Spinal cord (tissue), 10 donors: ENCODE measurements at places on chromosomes 11 and 22. TPM values are rescaled to one million over a fixed set of nuclear protein-coding genes. Genes with fewer than 3 reads are reported as not detected.

PIK3IP1 gene
- 21.3 TPM for polyA plus RNA-seq

SVIP gene
- 16.1 TPM for polyA plus RNA-seq

CCDC73 gene
- 0.36 TPM for polyA plus RNA-seq

TCN2 gene
- polyA plus RNA-seq: 56.9 TPM

SGSM1 gene
- 20.0 TPM for polyA plus RNA-seq

OR10A2 gene
- polyA plus RNA-seq: 0.21 TPM

SEPTIN3 gene
- 423 TPM for polyA plus RNA-seq

CABP4 gene
- polyA plus RNA-seq: 0.67 TPM

MMP12 gene
- not detected for polyA plus RNA-seq

TPBGL gene
- 3.3 TPM for polyA plus RNA-seq

SDHAF2 gene
- polyA plus RNA-seq: 52.7 TPM

ELMOD1 gene
- polyA plus RNA-seq: 77.6 TPM

CTTN gene
- polyA plus RNA-seq: 215 TPM

SMTNL1 gene
- 1.6 TPM for polyA plus RNA-seq

HEPHL1 gene
- 0.06 TPM for polyA plus RNA-seq

PTDSS2 gene
- 62.7 TPM for polyA plus RNA-seq

LMO1 gene
- polyA plus RNA-seq: 8.2 TPM

OR1S2 gene
- polyA plus RNA-seq: not detected

KCTD14 gene
- polyA plus RNA-seq: 1.8 TPM
